Natural killer cell (primary cell): ENCODE measurements at places on chromosomes 5 and 9. TPM values are rescaled to one million over a fixed set of nuclear protein-coding genes. Genes with fewer than 3 reads are reported as not detected.

GRCh38 chr5:36494841-36495601 is 111.4 kb upstream of the SLC1A3 start:
- DNase-seq = no peak

DNA sequence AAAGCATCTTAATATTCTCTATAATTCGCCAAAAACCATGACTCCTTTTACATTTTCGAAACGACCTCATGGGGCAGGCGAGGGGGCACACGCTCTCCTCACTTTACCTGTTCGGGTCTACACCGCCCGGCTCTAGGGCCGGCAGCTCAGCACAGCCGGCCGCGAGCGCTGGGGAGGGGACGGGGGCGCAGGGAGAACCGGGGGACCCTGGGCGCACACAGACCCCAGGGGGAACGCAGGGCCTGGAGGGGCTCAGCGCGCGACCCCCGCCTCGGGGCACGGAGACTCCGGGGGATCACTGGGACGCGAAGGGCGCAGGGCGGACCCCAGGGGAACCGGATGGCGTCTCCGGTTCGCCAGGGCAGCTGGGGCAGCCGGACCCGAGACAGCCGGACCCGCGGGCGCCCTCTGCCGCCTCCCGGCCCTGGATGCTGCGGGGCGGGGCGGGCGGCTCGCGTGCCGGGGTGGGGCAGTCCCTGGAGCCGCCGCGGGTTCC is at the start of gene AHRR:
Gene AHRR, plus strand, starts transcription at position 485 of the 496 bp plus-strand sequence. CDS start 22,189 bp downstream, outside the sequence.
- DNase-seq = peak; percentile 38

DNA sequence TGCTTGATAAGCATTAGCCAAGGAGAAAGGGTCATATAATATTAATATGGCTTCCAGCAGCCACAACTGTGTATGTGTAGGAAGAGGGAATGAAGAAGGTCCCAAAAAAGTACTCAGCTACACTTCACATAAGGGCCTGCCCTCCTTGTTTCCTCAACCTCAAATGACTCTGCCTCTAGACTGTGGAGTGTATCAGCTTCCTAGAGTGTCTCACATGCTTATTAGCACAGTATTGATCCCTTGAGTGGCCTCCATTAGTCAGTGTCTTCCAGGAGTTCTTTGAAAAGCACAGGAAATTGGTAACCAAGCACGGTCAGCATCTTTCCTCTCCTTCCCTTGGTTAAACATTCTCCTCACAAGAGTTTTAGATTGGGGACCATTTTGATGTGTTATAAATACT is 190.4 kb upstream of the ATP10B start:
- no peak for DNase-seq

Gene XRCC4
- total RNA-seq = 7.0 TPM

Gene AMBP
- total RNA-seq = not detected

DNA sequence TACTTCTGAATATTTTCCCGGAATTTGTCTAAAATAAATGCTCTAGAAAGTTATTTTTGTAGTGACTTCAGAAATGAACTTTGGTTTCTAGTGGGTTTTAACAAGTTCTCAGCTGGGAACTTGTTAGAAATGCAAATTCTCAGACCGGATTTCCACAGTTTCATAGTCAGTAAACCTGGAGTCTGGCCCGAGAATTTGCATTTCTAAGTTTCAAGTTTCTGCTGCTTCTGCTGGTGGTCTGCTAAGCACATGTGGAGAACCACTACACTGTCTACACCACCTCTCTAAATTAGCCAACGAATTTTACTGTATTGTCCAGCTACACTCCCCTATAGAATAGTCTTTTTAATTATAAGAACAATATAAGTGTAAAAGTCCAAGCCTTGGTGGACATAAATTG is 208.0 kb downstream of the CHSY3 start:
- DNase-seq = no peak
